D341Med (cell line): ENCODE measurements at places on chromosomes 12 and 14.
A peak's percentile ranks its signal among the peaks of the same experiment; 100 is the strongest.

DNA sequence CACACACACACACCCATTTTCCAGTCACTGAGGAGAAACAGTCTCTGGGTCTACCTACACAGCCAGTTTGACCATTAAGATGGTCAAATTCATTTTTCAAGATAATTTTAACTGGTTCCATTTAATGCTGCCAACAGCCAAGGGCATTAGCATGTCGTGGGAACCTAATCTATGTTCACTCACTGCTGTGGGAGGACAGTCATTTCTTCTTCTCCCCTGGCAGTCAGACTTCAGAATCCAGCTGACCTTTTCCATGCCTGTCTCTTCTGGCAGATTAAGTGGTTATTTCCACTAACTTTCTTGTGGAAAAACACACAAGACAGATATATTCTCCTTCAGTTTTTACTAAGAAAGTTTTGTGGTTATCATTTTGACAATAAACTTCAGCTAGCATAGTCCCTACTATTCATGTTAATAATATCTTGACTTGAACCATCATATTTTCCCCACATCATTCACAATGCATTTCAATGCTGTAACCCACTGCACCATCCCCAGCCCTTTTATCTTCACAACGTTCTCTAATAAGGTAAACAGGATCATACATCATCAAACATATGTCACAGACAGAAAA is 82.2 kb downstream of the DAD1 start:
- no peak for DNase-seq

GRCh38 chr12:39405580-39405979 is 37.3 kb downstream of the KIF21A start:
- DNase-seq = no peak

GRCh38 chr14:72503696-72504368 is 390.1 kb downstream of the DPF3 start:
- no peak for DNase-seq

DNA sequence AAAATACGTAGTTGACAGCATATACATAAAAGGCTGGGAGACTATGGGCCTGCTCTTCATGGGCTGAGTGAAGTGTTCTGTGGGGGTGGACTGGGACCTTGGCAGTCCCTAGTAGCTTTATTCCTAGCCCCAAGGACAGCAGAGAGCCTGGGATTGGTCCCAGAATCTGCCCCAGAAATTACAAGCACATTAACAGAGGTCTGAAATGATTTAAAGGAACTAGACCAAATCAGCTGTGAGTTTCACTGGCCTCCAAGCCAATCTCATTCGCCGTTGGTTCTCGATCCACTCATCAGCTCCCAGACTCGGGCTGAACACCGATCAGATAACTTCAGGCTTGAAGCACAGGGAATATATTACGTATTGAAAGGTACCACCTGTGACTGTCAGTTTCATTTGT is 77.0 kb upstream of the PSMC1 start:
- DNase-seq = no peak

DNA sequence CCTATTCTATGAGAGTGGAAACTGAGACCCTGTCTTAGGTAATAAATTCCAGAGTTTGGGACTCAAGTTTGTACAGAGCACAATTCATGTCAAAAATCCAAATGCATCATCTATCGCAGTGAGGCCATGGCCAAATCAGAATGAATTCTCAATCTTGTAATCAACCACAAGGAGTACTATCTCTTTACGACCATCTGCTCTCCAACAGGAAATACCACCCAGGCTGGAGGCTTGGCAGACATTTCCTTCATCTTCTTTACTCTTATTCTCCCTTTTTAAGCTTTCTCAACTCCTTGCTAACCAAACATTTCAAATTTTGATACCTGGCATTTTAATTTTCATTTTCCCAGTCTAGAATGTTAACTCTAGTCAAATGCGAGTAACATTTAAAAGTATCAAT is 32.7 kb upstream of the RNU6-7 start:
- no peak for DNase-seq

DNA sequence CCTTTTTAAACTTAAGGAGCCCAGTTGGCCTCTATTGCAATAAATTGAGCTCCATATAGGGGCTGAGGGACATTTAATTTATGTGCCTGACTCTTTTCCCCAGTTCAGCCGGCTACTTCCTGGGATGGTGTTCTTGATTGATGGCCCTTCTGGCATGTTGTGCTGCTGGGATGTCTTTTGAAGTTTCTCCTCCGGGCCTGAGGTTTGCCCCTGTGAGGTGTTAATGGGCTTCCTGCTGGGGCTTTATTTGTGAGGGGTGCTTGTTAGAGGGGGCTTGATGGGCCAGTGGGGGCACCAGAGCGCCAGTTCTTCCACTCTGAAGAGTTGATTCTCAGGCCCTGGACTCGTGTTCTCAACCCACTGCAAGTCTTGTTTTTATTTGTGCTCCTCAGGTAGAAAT is 69.6 kb downstream of the CHST11 start:
- DNase-seq = no peak

GRCh38 chr14:65332141-65332871 is 80.2 kb upstream of the FUT8 start:
- DNase-seq = no peak

DNA sequence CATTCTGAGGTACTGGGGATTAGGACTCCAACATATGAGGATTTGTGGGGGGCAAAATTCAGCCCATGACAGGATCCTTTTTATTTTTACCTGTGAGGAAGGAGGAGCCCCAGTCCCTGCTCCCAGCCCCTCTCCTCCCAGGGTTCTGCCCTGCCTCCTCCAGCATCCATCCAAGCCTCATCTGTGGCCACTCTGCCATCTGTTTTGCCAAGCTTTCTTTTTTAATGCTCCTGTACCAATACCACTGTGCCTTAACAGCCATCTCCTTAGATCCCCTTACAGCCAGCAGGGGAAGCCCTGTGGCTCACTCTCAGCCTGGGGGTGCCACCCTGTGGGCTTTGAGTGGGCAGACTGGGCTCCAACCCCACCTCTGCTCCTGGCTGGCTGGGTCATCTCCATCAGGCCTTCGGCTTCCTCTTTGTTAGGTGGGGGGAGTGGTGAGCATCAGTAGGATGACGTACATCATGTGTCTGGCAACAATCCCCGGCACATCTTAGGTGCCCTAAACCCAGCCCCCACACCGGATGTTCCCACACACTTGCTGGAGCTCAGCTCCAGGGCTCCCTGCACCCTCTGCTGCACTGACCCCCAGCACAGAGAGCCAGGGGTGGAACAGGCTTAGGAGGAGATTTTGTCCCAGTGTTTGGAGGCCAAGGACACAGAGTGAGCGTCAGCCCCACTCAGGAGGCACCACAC is 40.2 kb downstream of the CYP46A1 start:
- DNase-seq = peak; percentile 56

DNA sequence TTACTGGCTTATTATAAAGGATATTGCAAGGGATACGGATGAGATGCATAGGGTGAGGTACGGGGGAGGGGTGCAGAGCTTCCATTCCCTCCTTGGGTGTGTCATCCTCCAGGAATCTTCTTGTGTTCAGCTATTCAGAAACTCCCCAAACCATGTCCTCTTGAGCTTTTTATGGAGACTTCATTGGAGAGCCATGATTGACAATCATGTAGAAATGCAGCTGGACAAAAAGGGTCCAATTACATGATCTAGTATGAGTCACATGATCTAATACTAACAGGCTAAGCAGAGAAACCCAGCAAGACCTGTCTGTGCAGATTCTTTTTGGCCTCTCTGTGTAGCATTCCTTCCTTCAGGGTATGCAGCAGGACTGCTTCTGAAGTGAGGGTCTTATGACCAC is 23.9 kb upstream of the FLVCR2 start:
- no peak for DNase-seq

GRCh38 chr12:57833672-57834071 is 12.9 kb downstream of the CTDSP2 start:
- DNase-seq = no peak

DNA sequence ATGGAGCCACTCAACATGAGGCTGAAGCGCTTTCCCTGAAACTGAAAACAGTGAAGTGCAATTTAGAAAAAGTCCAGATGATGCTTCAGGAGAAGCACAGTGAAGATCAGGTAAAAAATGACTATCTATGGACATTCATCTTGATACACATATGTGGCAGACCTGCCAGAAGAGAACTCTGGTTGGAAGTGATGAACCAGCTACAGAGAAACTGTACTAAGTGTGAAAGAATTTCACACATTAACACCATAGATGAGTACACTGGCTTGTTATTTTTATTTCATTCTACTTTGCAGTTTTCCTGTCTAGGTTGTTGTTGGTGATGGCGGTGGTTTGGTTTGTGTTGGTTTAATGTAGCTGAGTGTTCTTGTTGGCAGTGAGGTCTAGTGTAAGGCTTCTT is 174.7 kb downstream of the ESR2 start:
- DNase-seq = no peak

DNA sequence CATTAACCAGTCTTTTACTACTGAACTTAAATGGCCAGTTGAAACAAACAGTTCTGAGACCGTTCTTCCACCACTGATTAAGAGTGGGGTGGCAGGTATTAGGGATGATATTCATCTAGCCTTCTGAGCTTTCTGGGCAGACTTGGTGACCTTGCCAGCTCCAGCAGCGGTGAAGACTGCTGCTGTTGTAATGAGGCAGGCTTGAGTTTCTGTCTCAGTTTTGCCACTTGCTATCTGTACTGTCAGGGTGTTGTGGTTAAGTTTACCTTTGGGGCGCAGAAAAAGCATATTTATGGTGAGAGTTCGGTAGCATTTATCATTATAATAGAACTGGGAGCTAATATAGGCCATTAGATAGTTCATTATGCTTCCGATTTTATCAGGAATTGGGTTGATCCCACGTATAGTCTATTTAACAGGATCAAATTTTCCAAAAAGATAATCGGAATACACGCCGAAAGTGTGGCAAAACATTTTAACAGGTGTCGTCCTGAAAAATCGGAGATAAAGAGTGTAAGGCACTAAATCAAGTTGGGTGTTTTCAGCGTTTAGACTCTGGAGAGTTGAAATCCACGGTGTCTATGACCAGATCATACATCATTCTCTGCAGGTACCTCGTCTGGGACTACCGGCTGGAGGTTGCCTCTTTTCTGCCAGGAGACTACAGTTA is 688 bp upstream of the NECAP1 start:
- no peak for DNase-seq

- DNase-seq = no peak
Measured at GRCh38 chr14:67428501-67429031, 16.6 kb upstream of the PLEK2 start.

GRCh38 chr12:76190299-76190698 is 105.8 kb upstream of the NAP1L1 start:
- no peak for DNase-seq

GRCh38 chr14:33026850-33027430 is 88.3 kb downstream of the NPAS3 start:
- DNase-seq = no peak

GRCh38 chr12:109716512-109717389 is 3.1 kb downstream of the FAM222A start:
- DNase-seq = no peak

GRCh38 chr12:115823635-115824034 is 453.9 kb downstream of the MED13L start:
- no peak for DNase-seq

- DNase-seq = no peak
Measured at GRCh38 chr12:112759786-112760185, 31.8 kb upstream of the RPH3A start.

DNA sequence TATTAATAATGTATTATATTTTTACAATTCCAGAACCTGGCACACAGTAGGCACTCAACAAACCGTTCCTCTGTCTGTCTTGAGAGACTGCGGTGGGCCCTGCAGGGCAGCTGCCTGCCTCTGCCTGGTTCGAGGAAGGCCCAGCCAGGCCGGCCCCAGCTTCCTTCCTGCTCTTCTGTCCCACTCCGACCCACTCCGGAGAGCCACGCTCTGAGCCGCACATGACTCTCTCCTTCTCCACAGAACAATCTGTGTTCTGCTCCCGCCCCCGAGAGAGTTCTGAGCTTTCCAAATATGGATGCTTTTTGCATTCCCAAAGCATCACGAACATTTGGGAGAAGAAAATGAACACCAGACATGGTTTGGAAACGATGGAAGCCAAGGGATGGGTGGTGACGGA is 57.3 kb downstream of the TTC7B start:
- no peak for DNase-seq

DNA sequence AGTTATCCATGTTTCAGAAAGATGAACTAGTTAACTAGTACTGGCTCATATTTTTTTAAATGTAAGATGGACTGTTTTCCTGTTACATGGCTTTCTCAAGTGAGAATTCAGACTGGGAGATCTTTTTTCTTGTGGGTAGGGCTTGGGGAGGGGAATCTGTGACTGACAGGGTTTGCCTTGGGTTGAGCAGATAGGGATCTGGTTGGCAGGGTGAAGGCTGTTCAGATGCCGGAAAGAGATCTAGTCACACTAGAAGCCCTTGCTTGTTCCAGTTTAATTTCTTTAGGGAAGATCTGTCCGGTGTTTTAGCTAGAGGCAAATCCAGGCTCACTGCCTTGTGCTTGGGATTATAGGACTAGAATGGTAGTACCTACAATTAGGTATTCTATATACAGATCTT is 63.2 kb downstream of the FBXO33 start:
- no peak for DNase-seq

- DNase-seq = no peak
Measured at GRCh38 chr12:97075161-97075933, 168.3 kb downstream of the NEDD1 start.

GRCh38 chr12:25864306-25865276 is 93.9 kb upstream of the RASSF8 start:
- DNase-seq = no peak

DNA sequence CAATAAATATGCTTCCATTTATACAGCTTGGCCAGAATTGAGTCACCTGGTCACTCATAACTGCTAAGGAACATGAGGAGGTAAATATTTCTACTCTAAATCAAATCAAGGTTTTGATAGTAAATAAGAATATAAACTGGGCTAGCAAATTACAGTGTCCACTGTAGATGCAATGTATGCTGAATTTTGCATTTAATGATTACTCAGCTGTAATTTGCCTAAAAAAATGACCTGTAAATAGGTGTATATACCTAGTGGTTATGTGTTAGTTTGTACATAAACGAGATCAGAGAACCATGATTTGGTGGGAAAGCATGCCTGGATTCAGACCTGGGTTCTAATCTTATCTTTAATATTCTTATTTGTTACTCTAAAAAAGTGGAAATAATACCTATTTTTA is 76.6 kb upstream of the CNTN1 start:
- DNase-seq = no peak

GRCh38 chr12:5473076-5473782 is 41.3 kb downstream of the NTF3 start:
- no peak for DNase-seq

- no peak for DNase-seq
Measured at GRCh38 chr14:81133400-81133799, 87.4 kb downstream of the GTF2A1 start.
